ENCODE measurements at places on chromosomes 2 and 18. TPM values are rescaled to one million over a fixed set of nuclear protein-coding genes. Genes with fewer than 3 reads are reported as not detected.
A peak's percentile ranks its signal among the peaks of the same experiment; 100 is the strongest.

NHEJ1 gene
- total RNA-seq, result 13.0 TPM

MAPRE3 gene
- total RNA-seq, result 17.2 TPM

DCDC2C gene
- total RNA-seq, result not detected

GNAL gene
- total RNA-seq, result 0.37 TPM

PGAP1 gene
- 6.2 TPM for total RNA-seq

NCKAP5 gene
- total RNA-seq, result 4.1 TPM

DNA sequence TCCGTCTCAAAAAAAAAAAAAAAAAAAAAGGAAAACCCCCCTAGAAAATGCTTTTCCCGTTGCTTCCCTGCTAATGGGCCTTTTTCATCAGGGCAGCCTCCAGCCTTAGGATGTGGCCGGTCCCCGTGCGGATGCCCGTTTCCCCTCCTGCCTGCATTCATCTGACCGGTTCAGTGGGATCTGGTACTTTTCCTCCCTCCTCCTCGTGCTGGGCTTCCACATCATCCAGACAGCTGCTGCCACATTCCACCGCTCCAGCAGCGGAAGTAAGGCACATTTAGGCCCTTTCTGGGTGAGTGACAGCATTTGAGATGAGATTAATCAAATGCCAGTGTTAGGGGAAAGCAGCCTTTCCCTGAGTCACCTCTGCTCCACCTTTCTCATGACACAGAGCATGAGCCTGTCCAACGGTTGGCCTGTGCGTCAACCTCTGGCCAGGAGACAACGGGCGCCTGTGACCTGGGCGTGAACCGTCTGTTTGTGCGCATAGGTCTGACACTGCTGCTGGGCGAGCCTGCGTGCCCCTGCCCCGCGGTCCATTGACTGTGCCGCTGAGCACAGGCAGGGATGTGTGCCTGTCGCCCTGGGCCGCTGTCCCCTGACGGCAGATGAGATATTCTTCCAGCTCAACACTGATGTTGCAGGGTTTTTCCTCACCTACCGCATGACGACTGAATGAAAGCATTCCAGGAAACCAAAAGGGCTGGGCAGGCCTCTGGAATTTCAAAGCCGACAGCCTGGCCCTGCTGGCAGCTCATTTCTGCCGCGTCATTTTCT is 174.0 kb downstream of the TGIF1 start:
- DNase-seq, result peak; percentile 97
- peaks cover 5% of the 10 kb centered on the region for H3K27me3 ChIP-seq
- peak overlapping the region; percentile 99 for H3K27ac ChIP-seq
- peak overlapping the region; percentile 86 for H3K4me3 ChIP-seq
- H3K4me1 ChIP-seq, result peaks cover 47% of the 10 kb centered on the region

GRCh38 chr2:68784188-68784587 is 49.6 kb downstream of the ARHGAP25 start:
- H3K36me3 ChIP-seq, result no peaks in the 10 kb centered on the region

DNA sequence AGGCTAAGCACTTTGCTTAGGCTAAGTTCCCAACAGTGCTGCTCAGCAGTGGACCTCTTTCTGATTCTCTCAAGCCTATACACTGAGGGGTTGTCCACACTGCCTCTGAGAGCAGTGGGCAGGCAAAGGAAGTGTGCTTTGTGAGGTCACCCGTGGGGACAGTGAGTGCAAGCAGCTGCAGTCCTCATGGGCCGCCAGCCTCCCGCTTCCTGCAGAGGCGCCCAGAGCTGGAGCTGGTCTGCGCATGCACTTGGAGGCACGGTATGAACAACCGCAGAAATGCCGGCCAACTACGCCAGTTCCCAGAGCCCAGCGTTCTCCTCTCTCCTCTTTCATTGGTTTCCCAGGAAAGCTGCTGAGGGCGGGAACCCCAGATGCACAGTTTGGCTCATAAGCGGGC is 149.5 kb upstream of the DLX2 start:
- peaks cover 87% of the 10 kb centered on the region for H3K4me1 ChIP-seq
- DNase-seq, result no peak
- peak overlapping the region; percentile 92 for H3K27ac ChIP-seq
- H3K36me3 ChIP-seq, result peaks cover 5% of the 10 kb centered on the region
- no peaks in the 10 kb centered on the region for H3K27me3 ChIP-seq

DNA sequence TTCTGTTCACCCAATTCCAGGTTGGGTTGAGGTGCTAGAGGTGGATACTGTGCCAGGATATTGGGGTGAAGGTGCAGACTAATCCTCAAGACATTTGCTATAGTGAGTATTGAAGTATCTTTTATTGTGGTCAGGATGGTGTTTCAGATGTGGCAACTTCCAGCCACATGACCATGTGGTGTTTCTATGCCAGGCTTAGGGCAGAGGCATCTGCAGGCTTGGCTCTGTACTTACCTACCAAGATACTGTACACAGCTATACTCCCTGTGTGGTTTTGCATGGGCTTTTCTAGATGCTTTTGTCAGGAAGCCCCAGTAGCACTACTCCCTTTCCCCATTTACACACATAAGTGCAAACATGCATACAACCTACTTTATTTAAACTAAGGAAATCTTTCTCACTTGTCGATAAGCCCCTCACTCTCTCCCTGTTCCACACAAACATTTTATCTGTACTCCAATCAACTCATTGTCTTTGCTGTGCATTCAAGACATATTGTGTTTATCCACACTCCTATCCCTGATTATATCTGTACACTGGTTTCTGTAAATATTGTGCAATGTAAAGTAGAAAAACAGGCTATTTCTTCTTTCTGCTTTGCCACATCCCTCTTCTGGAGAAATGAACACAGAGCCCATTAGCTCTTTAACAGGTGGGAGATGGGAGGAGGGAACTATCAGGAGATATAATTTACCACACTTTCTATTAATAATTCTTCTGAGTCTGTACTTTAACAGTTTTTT is 12.3 kb downstream of the ARL6IP6 start:
- H3K27me3 ChIP-seq, result no peaks in the 10 kb centered on the region
- no peak overlapping the region for H3K4me3 ChIP-seq
- no peak for DNase-seq

DNA sequence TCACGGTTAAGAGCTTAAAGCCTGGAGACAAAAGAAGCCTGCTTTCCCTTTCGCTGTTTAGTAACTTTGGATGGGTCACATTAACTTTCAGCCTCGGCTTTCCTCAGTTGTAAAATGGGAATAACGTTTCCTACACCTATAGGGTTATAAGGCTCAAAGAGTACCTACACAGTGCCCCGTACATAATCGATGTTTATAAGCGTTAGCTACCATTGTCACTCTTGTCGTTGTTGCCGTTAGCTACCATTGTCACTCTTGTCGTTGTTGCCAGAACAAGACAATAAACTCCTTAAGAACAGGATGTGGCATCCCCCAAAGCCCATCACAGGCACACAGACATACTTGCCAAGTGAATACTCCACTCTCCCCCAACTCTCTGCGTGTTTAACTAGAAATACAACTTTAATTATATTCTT is 901 bp upstream of the MFSD6 start:
- DNase-seq, result no peak
- H3K27ac ChIP-seq, result no peak overlapping the region
- no peaks in the 10 kb centered on the region for H3K4me1 ChIP-seq
- H3K36me3 ChIP-seq, result no peaks in the 10 kb centered on the region
- peaks cover 4% of the 10 kb centered on the region for H3K27me3 ChIP-seq

DNA sequence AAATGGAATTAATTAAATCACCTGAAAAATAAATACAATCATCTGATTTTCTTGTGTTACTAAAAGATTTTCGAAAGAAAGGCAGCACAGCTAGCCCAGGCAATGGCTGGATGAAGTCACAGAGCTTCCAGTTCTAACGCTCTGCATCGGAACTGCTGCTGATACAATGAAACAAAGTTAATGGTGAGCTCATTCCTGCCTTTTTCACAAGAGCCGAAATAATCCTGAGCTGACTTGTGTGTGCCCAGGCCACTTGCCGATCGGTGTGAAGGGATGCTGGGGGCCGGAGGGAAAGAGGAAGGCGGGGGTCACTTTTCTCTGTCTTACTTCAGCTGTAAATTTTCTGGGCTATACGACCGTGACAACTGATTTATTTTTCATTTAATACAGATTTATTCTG is 149.5 kb downstream of the INO80D start:
- H3K4me1 ChIP-seq, result no peaks in the 10 kb centered on the region
- H3K27ac ChIP-seq, result no peak overlapping the region
- DNase-seq, result no peak
- H3K36me3 ChIP-seq, result no peaks in the 10 kb centered on the region
- H3K27me3 ChIP-seq, result peaks cover 10% of the 10 kb centered on the region

DNA sequence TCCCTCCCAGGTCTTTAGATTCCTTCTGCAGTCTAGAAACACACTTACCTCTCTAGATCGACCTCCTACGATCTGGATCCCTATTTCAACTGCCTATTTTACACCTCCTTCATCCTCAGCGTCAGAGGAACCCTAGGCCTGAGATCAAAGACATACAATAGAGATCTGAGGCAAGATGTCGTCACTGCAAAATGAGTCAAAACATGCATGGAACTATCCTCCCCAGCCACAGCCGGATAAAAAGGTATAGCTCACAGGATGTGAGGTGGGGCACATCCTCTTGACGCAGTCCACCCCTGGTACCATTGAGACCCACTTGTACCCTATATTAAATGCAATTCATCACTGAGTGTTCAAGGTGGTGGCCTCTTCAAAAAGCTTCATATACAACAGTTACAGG is 63.7 kb upstream of the DNAJC10 start:
- H3K27me3 ChIP-seq, result no peaks in the 10 kb centered on the region
- DNase-seq, result no peak
- H3K4me3 ChIP-seq, result no peak overlapping the region
- no peaks in the 10 kb centered on the region for H3K36me3 ChIP-seq
- H3K4me1 ChIP-seq, result peaks cover 18% of the 10 kb centered on the region

DNA sequence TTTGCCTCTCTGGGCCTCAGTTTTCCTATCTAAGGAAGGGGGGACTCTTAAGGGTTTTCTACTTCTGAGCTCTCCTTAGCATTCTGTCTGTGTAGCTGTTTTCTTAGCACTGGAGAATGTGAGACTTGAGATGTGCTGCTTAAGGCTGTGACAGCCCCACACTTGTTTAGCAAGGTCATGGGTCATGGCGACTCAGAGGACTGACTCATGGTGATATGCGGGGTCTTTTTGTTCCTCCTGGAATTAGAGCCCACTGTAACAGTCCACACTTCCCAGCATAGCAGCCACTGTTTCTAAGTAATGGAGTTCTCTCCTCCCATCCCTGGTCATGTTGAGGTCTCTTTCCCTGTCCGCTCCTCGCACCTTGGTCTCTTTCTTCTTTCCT is 4.1 kb upstream of the LPIN1 start:
- H3K4me3 ChIP-seq, result no peak overlapping the region
- peaks cover 58% of the 10 kb centered on the region for H3K4me1 ChIP-seq
- H3K36me3 ChIP-seq, result no peaks in the 10 kb centered on the region
- no peaks in the 10 kb centered on the region for H3K27me3 ChIP-seq
- H3K27ac ChIP-seq, result peak overlapping the region; percentile 8
- DNase-seq, result peak; percentile 30

- peaks cover 63% of the 10 kb centered on the region for H3K27me3 ChIP-seq
- no peak for DNase-seq
- no peaks in the 10 kb centered on the region for H3K36me3 ChIP-seq
- H3K27ac ChIP-seq, result no peak overlapping the region
Measured at GRCh38 chr2:26581266-26581990, 59.7 kb downstream of the CIB4 start.

DNA sequence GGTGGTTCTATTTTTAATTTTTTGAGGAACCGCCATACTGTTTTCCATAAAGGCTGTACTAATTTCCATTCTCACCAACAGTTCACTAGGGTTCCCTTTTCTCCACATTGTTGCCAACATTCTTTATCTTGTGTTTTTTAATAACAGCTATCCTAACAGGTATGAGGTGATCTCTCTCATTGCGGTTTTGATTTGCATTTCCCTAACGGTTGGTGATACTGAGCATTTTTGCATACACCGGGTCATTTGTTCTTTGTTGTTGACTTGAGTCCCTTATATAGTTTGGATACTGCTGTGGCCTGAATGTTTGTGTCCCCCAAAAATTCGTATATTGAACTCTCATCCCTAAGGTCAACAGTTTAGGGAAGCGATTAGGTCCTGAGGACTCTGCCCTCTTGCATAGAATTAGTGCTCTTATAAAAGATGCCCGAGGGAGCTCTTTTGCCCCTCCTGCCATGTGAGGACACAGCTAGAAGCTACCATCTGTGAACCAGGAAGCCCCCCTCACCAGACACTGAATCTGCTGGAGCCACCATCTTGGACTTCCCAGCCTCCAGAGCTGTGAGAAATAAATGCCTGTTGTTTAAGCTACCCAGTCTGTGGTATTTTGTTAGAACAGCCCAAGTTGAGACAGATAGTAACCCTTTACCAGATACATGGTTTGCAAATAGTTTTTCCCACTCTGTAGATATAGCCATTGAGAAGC is 4.7 kb downstream of the IMP4 start:
- peaks cover 41% of the 10 kb centered on the region for H3K36me3 ChIP-seq
- DNase-seq, result no peak
- no peak overlapping the region for H3K4me3 ChIP-seq
- H3K27ac ChIP-seq, result no peak overlapping the region
- no peaks in the 10 kb centered on the region for H3K4me1 ChIP-seq

GRCh38 chr2:106137731-106138521 is 56.2 kb downstream of the UXS1 start:
- no peak for DNase-seq
- no peak overlapping the region for H3K4me3 ChIP-seq
- no peak overlapping the region for H3K27ac ChIP-seq
